Stimulated activated CD4-positive, alpha-beta T cell treated with anti-CD3 and anti-CD28 coated beads, Interleukin-15, amount 100 ng/mL, for 1 hour (primary cell): ENCODE measurements at places on chromosomes 7 and 10.

DNA sequence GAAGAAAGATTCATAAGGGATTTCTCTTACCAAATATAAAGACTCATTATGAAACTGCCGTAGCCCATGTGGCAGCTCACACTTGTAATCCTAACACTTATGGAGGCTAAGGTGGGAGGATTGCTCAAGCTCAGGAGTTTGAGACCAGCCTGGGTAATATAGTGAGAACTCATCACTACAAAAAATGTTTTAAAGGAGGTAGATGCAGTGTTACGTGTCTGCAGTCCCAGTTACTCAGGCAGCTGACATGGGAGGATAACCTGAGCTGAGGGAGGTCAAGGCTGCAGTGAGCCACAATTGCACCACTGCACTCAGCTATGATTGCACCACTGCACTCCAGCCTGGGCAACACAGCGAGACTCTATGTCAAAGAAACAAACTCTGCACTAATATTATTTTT lies 18.1 kb upstream of the DNA2 start:
- DNase-seq, result no peak

DNA sequence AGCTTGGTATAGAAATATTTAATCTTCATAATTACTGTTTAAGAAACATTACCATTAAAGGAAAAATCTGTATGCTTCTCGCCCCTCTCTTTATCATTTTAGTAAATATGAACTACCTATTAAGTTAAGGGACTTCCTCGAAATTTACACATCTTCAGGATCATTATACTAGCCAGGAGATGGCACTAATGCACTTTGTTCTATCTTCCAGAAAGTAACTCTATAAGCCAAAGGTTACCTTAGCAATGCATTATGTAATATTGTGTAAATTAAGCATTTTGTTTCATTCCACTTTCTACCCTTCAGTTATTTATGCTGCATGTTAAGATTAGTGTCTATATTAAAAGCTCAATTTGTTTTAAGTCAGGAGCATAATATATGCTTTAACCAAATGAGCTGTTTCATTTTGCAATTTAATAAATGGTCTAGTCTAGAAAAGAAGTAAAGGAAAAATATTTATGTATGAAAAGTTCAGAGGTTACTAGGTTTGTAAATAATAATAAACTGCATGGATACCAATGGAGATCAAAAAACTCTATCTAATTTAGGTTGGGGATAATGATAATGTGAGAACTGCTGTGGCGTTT lies 128.5 kb downstream of the ANKRD7 start:
- no peak for DNase-seq

DNA sequence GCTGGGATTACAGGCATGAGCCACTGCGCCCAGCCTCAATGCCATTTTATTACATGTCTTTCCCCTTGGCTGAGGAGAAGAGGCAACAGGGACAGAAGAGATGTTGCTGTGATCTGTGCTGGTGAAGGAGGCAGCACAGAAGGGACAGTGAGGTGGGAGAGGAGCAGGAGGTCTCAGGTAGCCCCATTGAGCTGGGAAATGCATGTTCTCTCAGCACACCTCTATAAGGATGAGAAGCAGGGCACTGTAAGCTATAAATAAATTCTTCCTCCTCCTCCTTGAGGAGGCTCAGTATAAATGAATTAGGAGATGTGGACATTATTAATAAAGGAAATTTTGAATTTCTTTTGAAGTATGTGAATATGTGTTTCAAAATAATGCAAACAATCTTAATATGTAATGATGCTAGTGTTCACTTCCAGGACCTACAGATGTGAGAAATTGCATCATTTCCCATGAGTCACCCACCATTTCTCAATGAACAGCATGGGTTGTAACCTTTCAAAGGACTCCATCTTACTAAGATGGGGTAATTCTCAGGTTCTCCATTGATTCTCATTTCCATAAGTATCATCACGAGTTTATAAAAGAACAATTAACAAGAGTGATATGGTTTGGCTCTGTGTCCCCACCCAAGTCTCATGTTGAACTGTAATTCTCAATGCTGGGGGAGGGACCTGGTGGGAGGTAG lies 88.9 kb upstream of the ODAD2 start:
- no peak for DNase-seq

GRCh38 chr7:79622781-79623180 lies 169.3 kb upstream of the MAGI2 start:
- no peak for DNase-seq

GRCh38 chr7:82616059-82616728 lies 172.6 kb upstream of the CACNA2D1 start:
- DNase-seq, result no peak

- DNase-seq, result no peak
Observed at GRCh38 chr7:157559596-157560257, 222.9 kb downstream of the DNAJB6 start.

- no peak for DNase-seq
Observed at GRCh38 chr7:90236721-90237289, 8.2 kb upstream of the CFAP69 start.

GRCh38 chr10:521261-522250 lies 167.9 kb downstream of the DIP2C start:
- DNase-seq, result no peak

GRCh38 chr7:9231630-9232121 lies 798.3 kb downstream of the NXPH1 start:
- DNase-seq, result no peak

- no peak for DNase-seq
Observed at GRCh38 chr10:71133710-71134686, 78.4 kb upstream of the UNC5B start.

- no peak for DNase-seq
Observed at GRCh38 chr10:23436983-23437382, 1.9 kb upstream of the OTUD1 start.

GRCh38 chr10:110354322-110354766 lies 49.6 kb upstream of the SMNDC1 start:
- DNase-seq, result peak; percentile 52

GRCh38 chr10:108631332-108631731 lies 1292.0 kb downstream of the XPNPEP1 start:
- no peak for DNase-seq

- no peak for DNase-seq
Observed at GRCh38 chr7:81600608-81601007, 169.2 kb downstream of the HGF start.

GRCh38 chr7:154566877-154567276 lies 436.0 kb downstream of the PAXIP1 start:
- no peak for DNase-seq

DNA sequence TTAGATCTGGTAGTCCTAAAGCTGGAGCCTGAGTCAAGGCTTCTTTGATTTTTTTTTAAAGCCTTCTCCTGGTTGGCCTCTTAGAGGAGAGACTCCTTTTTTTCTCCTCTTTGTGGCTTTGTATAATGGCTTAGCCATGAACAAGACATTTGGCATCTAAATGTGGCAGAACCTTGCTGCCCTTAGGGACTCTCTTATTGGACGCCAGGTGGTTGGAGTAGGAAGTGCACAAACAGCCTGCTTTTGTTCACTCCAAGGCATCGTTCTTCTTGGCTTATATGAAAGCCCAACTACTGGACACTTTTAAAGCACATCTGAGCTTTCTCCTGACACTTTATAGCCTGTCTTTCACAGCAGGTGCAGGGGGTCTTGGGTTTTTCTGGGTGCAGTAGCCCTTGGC lies 25.0 kb downstream of the ZPBP start:
- no peak for DNase-seq

GRCh38 chr7:75038508-75038907 lies 35.1 kb downstream of the RCC1L start:
- no peak for DNase-seq

- no peak for DNase-seq
Observed at GRCh38 chr10:24251547-24251946, 42.6 kb downstream of the KIAA1217 start.

DNA sequence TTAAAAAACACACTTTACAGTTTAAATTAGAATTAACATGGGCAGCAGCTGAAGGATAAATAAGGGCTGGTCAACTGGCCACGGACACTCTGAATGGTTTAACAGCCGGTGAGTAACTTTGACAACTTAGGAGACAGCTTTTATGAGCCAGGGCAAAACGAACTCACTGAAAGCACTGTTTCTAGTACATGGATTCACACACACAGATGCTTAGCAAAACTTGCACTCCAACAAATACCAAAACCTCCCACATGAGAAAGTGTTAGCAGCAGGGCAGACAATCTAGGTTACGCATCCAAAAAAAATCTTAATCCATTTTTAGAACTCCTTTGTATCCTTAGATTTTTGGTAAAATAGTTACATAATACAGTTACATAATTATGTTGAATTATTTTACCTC lies 486.4 kb downstream of the PHTF2 start:
- no peak for DNase-seq

DNA sequence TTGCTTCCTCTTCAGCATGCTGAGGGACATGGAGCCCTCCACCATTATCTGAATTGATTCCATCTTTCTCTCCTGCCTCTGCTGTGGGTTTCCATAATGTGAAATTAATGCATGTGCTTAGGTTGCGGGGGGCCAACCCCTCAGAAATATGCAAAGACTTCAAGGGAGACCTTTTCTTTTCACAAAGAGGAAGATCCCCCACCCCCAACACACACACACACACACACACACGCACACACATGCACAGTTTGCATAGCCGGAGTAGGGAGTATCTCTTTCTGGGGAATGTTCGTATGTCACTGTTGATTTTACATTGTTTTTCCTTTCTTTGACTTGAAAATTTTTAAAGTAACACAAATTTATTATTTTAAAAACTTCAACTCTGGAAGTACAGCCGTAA lies 193.5 kb downstream of the MGMT start:
- DNase-seq, result no peak

DNA sequence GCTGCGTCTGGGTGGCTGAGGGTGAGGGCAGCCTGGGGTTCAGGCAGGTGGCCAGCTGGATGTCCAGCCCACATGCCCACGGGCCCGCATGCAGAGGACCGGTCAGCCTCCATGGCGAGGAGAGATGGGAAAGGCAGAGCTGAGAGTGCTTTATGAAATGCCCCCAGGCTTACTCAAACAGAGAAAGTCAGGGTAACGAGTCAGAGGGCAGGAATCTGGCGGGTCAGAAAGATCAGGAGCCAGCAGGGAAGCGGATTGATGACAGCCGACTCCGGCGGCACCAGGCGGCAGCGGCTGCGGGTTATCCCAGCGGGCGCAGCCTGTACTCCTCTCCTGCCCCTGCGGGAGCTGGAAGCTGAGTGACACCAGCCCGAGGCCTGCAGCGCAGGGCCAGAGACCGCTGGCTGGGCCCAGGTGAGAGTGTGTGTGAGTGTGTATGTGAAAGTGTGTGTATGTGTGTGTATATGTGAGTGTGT lies 13.4 kb downstream of the SLC13A4 start:
- DNase-seq, result no peak

DNA sequence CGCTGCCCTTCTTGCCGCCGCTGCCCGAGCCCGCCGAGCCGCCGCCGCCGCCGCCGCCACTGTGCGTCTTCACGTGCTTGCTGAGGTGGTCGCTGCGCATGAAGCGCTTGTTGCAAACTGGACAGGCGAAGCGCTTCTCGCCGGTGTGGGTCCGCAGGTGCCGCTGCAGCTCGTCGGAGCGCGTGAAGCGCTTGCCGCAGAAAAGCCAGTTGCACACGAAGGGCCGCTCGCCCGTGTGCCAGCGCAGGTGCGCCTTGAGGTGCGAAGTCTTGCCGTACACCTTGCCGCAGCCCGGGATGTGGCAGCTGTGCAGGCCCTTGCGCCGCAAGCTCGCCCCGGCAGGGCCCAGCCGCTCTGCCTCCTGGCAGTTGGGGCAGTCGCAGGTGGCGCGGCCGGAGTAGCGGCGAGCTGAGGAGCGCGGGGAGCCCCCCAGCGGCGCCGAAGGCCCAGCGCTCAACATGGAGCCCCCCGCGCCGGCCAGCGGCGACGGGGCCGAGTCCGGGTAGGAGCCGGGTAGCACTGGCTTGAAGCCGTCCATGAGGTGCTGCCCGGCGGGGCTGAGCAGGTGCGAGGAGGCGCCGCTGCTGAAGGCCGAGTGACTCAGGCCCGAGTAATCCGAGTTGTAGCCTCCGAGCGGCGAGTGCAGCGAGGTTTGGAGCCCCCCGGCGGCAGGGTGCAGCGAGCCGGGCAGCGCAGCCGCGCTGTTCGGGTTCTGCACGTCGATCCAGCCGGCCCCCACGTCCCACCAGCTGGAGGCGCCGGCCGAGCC lies 2.1 kb downstream of the SP8 start:
- DNase-seq, result no peak

GRCh38 chr10:110209926-110210673 lies 2.7 kb downstream of the MXI1 start:
- DNase-seq, result peak; percentile 41

DNA sequence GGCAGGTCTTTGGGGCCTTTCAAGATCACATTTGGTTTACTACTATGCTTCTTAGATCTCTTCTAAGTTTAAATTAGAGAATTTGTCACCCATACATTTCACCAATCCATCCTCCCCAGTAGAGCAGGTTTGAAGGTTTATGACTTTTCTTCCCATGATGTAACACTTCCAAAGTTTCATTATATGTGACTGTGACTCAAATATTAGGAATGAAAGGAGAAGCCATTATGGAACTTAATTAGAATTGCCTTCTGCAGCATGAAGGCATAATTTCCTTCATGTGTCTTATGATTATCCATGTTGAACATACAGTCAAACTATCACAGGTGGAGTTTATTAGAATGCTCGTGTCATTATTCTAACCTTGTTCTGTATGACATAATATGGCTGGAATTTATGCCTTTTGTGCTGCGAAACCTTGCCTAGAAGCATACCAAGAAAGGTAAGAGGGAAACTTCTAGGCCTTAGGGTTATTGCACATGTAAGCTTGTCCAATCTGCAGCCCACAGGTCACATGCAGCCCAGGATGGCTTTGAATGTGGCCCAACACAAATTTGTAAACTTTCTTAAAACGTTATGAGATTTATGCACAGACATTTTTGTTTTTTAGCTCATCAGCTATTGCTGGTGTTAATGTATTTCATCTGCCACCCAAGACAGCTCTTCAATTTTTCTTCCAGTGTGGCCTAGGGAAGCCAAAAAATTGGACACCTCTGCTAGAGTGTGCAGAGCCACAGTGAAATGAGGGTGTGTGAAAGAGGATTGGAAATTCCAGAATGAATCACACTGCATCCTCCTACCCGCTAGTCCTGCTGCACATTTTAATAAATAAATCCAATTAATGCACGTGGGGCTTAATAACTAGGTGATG lies 133.6 kb downstream of the TMEM26 start:
- no peak for DNase-seq

- no peak for DNase-seq
Observed at GRCh38 chr7:112266595-112267270, 60.2 kb downstream of the ZNF277 start.

DNA sequence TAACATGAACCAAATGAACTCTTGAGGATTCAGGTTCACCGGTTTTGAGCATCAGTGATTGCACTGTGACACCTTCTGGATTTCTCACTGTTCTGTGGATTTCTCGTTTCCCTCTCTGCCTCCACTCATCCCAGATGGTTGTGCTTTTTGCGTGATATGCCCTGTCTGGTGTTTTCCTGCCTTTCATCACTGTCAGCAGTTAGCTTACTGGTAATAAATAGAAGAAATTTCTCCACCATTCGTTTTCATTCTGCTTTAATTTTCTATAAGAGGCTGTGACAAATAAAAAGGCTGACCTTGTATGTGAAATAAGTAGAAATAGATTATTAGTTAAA lies 16.2 kb downstream of the BPGM start:
- DNase-seq, result no peak
